ENCODE measurements at places on chromosomes 1 and 21. TPM values are rescaled to one million over a fixed set of nuclear protein-coding genes. Genes with fewer than 3 reads are reported as not detected.
A peak's percentile ranks its signal among the peaks of the same experiment; 100 is the strongest.

DNA sequence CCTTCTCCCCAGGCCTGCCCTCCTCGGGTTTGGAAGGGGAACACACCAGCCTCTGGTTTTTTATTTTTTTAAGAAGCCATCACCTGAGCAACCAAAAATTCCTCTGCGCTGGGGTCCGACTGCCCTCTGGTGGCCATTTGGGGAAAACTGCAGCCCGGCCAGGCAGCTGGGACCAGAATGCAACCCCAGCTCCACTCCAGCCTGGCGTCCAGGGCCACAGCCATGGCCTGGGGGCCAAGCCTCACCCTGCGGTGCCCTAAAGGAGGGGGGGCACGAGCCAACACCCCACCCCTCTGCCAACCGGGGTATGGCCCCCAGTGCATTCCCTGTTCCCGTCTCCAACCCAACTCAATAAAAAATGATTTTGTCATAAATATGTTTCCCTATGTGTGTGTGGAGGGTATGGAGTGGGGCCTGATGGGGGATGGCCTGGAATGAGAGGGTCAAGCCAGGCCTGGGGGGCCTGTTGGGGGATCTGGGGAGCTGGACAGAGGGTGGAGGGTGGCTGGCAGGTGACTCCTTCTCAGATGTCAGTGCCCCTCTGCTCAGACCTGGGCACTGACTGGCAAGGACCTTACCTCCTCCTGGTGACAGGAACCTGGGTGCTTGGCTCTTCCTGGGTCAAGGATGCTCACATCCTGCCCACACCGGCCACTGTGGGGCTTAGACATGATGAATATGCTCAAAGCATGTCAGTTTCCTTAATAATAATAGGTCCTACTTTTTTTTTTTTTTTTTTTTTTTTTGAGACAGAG lies 3.2 kb downstream of the GPR3 start:
- DNase-seq = peak; percentile 84
- H3K36me3 ChIP-seq = no peaks in the 10 kb centered on the region
- H3K4me1 ChIP-seq = peaks cover 29% of the 10 kb centered on the region
- no peak overlapping the region for H3K4me3 ChIP-seq
- no peaks in the 10 kb centered on the region for H3K27me3 ChIP-seq
- peak overlapping the region; percentile 25 for H3K27ac ChIP-seq

GRCh38 chr1:16351456-16351993 lies 755 bp downstream of the FBXO42 start:
- H3K27ac ChIP-seq = peak overlapping the region; percentile 94
- no peaks in the 10 kb centered on the region for H3K27me3 ChIP-seq
- DNase-seq = no peak
- peaks cover 47% of the 10 kb centered on the region for H3K4me1 ChIP-seq

GRCh38 chr1:109884242-109884891 lies 26.3 kb upstream of the CSF1 start:
- H3K27ac ChIP-seq = no peak overlapping the region
- no peaks in the 10 kb centered on the region for H3K27me3 ChIP-seq
- peaks cover 17% of the 10 kb centered on the region for H3K4me1 ChIP-seq
- no peaks in the 10 kb centered on the region for H3K36me3 ChIP-seq

DNA sequence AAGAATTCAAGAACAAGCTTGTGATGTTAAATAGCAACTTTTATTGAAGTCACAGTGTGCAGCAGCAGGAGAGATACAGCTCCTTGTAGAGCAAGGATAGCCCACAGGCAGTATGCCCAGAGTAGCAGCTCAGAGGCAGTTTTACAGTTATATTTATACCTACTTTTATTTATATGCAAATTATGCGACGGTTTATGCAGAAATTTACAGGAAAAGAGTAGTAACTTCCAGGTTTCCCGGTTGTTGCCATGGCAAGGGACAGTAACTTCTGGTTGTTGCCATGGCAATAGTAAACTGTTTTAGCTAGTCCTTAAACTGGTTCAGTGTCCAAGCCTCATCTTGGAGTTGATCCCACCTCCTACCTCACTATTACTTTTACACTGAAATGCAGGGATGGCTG lies 344.6 kb upstream of the LYPLAL1 start:
- H3K4me3 ChIP-seq = no peak overlapping the region
- no peaks in the 10 kb centered on the region for H3K4me1 ChIP-seq
- H3K36me3 ChIP-seq = no peaks in the 10 kb centered on the region

DNA sequence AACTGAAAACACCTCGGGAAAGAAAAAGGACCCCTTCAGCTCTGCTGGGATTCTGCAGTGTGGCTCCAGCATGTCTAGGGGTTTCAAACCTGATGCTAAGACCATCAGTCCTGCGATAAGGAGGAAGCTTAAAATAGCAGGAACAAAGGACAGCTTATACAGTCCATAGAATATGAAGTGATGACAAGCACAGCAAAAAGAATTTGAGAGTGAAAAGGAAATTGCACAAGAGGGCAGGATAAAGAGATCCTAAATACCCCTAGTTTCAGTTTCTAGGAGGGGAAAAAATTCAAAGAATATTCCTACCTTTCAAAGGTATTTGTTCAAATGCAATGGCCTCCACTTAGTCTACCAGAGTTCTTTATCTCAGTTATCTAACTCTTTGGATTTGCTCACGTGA lies 171.4 kb downstream of the TGFB2 start:
- peaks cover 1% of the 10 kb centered on the region for H3K36me3 ChIP-seq
- H3K27ac ChIP-seq = no peak overlapping the region
- no peaks in the 10 kb centered on the region for H3K4me1 ChIP-seq
- no peak overlapping the region for H3K4me3 ChIP-seq
- H3K27me3 ChIP-seq = peaks cover 26% of the 10 kb centered on the region

GRCh38 chr1:18798946-18799345 lies 60.5 kb downstream of the TAS1R2 start:
- H3K4me3 ChIP-seq = no peak overlapping the region
- H3K36me3 ChIP-seq = no peaks in the 10 kb centered on the region
- no peak overlapping the region for H3K27ac ChIP-seq
- peaks cover 18% of the 10 kb centered on the region for H3K27me3 ChIP-seq
- no peaks in the 10 kb centered on the region for H3K4me1 ChIP-seq

DNA sequence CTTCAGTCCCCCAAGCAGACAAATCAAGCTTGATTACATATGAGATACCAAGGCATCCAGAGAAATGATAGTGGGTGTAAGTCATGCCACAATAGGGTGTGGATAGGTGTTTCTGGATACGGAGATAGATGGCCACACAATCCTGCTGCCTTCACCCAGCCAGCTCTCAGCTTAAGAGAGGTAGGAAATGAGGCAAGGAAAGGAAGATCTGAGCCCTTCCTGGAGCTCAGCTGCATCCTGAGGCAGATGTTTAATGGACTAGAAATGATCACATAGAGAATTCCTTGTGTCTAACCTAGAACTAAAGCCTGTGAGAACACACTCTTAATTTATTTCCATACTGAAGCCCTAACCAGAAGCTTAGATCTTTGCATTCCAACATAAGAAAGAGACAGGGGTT lies 210.3 kb downstream of the ST6GALNAC3 start:
- no peak overlapping the region for H3K27ac ChIP-seq
- peak overlapping the region; percentile 44 for H3K4me3 ChIP-seq
- DNase-seq = no peak
- H3K4me1 ChIP-seq = peaks cover 52% of the 10 kb centered on the region
- no peaks in the 10 kb centered on the region for H3K27me3 ChIP-seq

DNA sequence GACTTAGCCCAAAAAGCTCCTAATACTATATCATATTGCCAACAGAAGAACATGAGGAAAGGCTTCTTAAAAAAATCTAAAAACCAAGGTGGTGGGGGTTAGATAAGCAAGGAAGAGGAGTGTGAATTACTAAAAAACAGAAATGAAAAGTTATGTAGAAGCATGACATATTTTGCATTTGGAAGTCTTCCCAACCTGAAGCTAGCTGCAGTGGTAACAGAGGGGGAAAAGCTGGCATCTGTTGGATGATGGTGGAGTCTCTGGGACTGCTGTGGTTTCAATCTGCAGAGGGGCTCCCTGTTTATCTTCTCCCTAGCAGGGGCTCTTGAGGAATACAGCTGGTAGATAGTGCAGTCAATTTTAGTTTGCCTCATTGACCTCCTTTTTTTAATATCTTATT lies 249.2 kb upstream of the KIAA0040 start:
- peaks cover 12% of the 10 kb centered on the region for H3K27me3 ChIP-seq
- DNase-seq = no peak
- H3K36me3 ChIP-seq = no peaks in the 10 kb centered on the region

DNA sequence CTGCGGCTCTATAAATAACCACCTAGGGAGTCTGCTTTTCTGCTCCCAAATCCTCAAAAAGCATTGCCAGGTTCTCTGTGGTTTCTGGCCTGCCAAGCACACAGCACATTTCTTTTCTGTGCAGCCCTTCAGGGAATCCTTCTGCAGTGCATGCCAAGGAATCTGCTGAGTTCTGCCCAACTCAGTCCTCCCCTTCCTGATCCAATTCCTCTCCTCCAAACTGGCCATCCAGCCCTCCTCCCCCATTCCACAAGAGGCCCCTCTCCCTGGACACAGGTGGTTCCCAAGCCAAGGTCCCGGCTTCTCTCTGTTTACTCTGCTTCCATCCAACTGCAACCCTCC lies 61.8 kb downstream of the HIVEP3 start:
- no peak for DNase-seq
- no peak overlapping the region for H3K27ac ChIP-seq
- H3K4me3 ChIP-seq = no peak overlapping the region
- H3K27me3 ChIP-seq = no peaks in the 10 kb centered on the region
- no peaks in the 10 kb centered on the region for H3K36me3 ChIP-seq

- no peak for DNase-seq
- peaks cover 4% of the 10 kb centered on the region for H3K36me3 ChIP-seq
- no peak overlapping the region for H3K4me3 ChIP-seq
- no peaks in the 10 kb centered on the region for H3K4me1 ChIP-seq
- H3K27me3 ChIP-seq = no peaks in the 10 kb centered on the region
Measured at GRCh38 chr1:211811848-211812247, 18.7 kb downstream of the LPGAT1 start.

- peak within 1 kb of the TSS; percentile 31 for H3K27ac ChIP-seq
- no peaks in the 10 kb centered on the region for H3K36me3 ChIP-seq
- DNase-seq = peak; percentile 91
- peaks cover 23% of the 10 kb centered on the region for H3K27me3 ChIP-seq
- peaks cover 45% of the 10 kb centered on the region for H3K4me1 ChIP-seq
- peak within 1 kb of the TSS; percentile 88 for H3K4me3 ChIP-seq
Measured at GRCh38 chr21:34614628-34615486, at the start of gene RCAN1. Gene RCAN1 (minus strand): TSS chr21:34615113. CDS start chr21:34615011, 102 bp downstream.

DNA sequence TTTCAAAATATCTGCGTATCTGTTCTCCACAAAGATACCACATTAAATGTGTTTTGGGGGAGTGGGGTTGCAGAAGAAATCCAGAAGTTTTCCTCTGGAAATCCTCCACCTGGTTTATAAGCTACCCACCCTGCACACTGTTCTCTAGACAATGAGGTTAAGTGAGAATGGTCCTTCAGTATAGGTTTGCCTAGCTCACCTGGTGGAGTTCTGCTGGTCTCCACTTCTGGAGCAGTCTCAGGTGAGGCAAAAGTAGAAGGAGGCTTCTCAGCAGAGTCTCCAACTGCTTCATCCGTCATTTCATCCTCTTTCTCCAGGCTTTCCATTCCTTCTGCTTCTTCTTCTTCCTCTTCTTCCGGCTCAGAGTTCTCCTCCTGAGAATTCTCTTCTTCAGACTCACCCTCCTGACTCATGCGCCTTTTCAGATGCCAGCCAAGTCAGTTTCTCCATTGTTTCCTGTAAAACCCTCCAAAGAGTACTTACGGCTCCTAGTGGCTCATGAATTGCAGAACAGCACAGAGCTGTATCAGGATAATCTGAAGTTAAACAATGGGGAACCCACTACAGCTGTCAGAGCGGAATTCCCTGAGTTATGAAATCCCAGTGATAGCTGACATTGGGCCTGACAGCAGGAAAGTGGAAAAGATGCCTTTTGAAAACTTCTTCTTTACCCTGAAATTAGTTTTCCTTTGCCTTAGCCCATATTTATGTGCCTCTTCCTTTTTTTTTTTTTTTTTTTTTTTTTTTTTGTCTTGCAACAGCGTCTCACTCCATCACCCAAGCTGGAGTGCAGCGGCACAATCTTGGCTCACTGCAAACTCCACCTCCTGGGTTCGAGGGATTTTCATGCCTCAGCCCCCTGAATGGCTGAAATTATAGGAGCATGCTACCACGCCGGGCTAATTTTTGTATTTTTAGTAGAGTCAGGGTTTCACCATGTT lies 38.5 kb downstream of the MSTO1 start:
- no peak overlapping the region for H3K4me3 ChIP-seq
- H3K36me3 ChIP-seq = no peaks in the 10 kb centered on the region
- no peak overlapping the region for H3K27ac ChIP-seq
- H3K27me3 ChIP-seq = no peaks in the 10 kb centered on the region
- DNase-seq = no peak

DNA sequence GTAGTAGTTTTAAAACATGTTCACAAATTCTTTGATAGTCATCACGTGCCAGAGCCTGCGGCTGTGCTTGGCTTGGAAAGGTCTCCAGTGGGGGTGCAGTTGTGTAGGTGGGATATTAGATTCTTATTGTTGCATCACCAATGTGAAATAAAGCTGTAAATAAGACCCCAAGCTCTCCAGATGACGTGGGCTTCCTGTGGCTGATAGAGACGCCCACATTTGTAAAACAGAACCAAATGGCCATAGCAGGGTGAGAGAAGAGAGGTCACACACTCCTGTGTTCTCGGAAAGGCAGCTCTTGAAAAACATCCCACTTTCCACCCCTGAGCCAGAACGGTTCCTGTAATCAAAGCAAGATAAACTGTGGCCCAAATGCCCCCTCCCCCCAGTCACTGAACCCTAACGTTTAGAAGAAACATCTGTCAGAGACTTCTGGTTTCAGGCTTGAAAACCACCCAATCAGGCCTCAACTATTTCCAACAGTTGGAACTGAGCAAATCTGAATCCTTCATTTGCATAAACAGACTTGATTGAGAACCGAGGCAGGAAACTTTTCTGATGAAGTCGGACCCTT lies 6.6 kb upstream of the NTPCR start:
- H3K4me1 ChIP-seq = peaks cover 19% of the 10 kb centered on the region
- DNase-seq = peak; percentile 15
- no peaks in the 10 kb centered on the region for H3K36me3 ChIP-seq

- peaks cover 21% of the 10 kb centered on the region for H3K4me1 ChIP-seq
- no peak overlapping the region for H3K4me3 ChIP-seq
- H3K27me3 ChIP-seq = peaks cover 9% of the 10 kb centered on the region
- no peak overlapping the region for H3K27ac ChIP-seq
- no peaks in the 10 kb centered on the region for H3K36me3 ChIP-seq
Measured at GRCh38 chr1:201483373-201483949, 14.5 kb upstream of the PHLDA3 start.

- no peaks in the 10 kb centered on the region for H3K27me3 ChIP-seq
- no peak overlapping the region for H3K27ac ChIP-seq
- H3K4me3 ChIP-seq = no peak overlapping the region
- no peak for DNase-seq
- H3K36me3 ChIP-seq = peaks cover 6% of the 10 kb centered on the region
Measured at GRCh38 chr1:243513726-243514491, 258.1 kb downstream of the SDCCAG8 start.

FAM78B gene
- 0.90 TPM for total RNA-seq

LCE6A gene
- total RNA-seq = not detected

IVL gene
- not detected for total RNA-seq

RPTN gene
- not detected for total RNA-seq

OR2L8 gene
- not detected for total RNA-seq

CD1B gene
- not detected for total RNA-seq

BTBD19 gene
- total RNA-seq = 9.4 TPM

NFASC gene
- total RNA-seq = 0.23 TPM

OR2T2 gene
- total RNA-seq = not detected

TSPAN2 gene
- total RNA-seq = 4.3 TPM

HSPA6 gene
- 0.24 TPM for total RNA-seq

NR1I3 gene
- not detected for total RNA-seq

NGF gene
- total RNA-seq = not detected

TMEM82 gene
- total RNA-seq = 0.49 TPM

PLPPR4 gene
- total RNA-seq = not detected

SH2D1B gene
- not detected for total RNA-seq

DPT gene
- not detected for total RNA-seq

KRTAP11-1 gene
- total RNA-seq = not detected
